ENCODE measurements at places on chromosomes 1 and 21.
A peak's percentile ranks its signal among the peaks of the same experiment; 100 is the strongest.

- no peak for DNase-seq
Observed at GRCh38 chr1:30386156-30386926, 337.0 kb downstream of the MATN1 start.

DNA sequence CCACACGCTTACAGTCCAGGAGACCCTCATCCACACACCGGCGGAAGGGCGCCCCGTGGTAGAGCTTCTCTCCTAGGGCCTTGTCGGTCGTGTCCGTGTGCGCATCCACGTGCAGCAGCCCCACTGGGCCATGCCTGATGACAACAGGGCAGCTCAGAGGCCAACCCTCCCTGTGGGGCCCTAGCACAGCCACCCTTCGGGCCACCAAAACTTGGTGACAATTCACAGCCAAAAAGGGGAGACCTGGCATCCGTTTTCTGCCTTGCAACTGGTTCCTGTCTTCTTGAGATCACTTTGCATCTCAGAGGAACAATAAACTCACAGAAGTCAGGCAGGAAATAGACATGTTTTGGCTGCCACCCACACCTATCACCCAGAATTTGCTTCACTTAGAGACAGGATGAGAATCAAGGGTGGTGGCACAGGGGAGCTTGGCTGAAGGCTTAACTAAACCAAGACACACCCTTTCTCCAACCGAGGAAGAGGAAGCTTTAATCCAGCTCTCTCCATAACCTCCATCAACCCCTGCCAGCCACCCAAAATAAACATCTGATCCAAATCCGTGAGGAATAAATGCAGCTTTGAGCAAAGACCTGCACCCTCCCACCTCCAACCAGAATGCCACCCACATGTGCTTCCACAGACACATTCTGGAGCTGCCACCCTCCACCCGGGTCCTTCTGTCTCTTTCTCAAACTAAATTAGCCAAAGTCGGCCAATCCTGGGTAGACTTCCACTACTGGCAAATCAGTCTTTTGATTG lies 5.7 kb downstream of the AGMAT start:
- DNase-seq, result no peak

- no peak for DNase-seq
Observed at GRCh38 chr1:41435570-41436178, 48.8 kb downstream of the EDN2 start.

DNA sequence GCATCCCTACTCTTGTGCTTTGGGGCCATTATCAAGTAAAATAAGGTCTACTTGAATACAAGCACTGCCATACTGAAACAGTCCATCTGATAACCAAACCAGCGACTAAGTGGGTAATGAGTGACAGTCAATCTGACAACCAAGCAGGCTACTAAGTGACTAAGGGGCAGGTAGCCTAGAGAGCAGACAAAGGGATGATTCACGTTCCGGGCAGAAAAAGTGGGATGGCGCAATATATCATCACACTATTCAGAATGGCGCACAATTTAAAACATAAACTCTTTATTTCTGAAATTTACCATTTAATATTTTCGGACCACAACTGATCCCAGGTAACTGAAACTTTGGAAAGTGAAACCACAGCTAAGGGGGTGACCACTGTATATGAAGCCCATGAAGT lies 17.7 kb downstream of the NGF start:
- no peak for DNase-seq

DNA sequence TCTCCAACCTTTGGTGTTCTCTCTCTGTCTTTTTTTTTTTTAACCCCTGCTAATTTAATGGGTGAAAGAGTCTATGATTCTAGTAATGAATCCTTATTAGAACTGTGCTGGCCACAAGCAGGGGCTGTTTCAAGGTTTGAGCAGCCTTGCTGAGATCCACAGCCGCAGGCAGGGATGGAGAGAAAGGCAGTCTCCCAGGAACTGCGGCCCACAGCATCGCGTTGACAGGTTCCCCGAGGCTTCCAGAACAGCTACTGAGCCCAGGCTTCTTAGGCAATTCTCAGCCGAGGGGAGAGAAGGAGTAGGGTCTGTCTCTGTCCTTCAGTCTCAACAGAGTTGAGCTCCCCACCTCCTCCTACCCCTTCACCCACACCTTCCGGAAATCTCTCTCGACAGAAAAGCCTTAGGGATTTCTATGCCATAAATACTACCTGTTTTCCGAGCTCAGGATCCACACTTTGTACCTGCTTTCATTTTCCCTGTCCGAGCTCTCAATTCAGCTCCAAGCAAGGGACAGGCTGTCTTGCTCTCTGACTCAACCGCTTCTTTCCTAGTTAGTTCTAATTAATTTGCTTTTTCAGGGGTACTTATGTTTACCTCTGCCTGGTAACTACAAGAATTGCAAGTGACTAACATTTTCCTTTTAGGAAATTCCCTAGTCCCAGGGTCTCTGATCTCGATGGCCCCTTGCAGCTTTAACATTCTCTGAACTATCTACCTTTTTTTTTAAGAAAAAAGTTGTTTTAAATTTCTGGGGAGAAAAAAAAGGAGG lies 6.7 kb upstream of the CASZ1 start:
- no peak for DNase-seq

DNA sequence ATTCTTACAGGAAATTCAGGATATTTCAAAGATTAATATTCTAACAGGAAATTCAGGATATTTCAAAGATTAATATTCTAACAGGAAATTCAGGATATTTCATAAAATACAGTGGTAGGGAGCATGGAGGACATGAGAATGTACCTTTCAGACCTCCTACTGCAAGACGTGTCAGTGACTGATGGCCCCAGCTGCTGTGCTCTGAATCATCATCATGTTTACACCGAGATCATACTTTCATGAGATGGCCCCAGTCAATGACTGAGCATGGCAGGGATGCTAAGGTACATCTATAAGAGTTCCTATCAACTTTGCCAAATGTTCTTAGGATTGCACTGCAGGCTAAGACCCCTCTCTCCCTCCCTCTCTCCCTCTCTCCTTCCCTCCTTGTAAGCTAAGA lies 69.0 kb downstream of the HFM1 start:
- DNase-seq, result no peak

DNA sequence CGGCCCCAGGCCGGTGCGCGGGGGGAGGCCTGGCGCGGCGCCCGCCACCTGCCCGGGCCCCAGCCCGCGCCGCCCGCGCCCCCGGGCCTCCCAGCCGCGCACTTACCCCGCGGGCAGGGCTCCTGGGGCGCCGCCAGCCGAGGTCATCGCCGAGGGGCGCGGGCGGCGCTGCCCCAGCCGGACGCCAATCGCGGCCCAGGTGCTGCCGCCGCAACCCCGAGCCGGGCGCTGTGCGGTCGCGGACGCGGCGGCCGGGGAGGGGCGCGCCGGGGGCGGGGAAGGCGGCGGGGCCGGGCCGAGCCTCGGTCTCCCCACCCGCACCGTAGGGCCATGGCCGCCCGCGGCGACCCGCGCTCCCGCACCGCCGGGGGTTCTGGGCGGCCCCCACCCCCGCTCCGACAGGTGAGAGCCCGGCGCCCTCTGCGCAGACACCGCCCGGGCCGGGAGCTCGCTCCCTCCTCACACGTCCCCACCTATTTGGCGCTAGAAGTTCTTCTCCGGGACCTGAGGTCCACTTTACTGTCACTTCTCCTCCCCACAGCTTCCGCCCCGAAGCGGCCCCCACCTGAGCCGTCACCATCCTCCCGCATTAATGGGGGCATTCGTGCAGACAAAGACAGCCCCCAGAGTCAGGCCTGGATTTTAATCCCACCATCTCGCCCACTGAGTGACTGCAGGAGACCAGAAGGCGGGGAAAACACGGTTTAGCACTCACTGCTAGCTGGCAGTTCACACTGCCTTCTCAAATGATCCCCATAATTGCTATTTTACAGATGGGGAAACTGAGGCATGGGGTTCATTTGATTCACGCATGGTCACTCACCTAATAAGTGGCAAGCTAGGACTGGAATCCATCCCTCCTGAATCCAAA lies at the start of gene TTC39A:
TTC39A (minus strand) TSS at position 232 of the 871 bp plus-strand sequence; CDS start at position 147, 85 bp downstream.
- DNase-seq, result no peak

GRCh38 chr1:157106813-157107189 lies 7.2 kb upstream of the ETV3L start:
- no peak for DNase-seq

DNA sequence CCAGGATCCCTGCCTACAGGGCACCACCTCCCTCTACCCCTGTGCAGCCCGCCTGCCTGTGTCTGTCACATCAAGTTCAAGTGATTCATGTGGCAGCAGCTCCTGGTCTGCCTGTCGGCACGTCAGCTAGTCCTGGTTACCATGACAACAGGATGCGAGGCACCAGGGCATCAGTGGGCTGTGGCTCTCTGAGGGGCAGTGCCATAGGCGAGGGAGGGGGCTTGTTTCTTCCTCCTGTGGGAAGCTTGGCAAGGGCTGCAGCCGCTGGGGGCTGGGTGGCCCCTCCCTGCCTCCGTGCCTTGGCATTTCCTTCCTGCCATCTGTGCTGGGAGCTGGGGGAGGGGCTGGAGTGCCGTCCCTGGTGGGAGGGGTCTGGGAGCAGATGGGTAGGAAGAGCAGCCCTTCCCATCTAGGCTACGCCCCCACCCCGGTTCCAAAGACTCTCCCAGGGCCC lies 43.1 kb downstream of the FOXO6 start:
- no peak for DNase-seq

GRCh38 chr1:168092566-168093355 lies 44.0 kb downstream of the GPR161 start:
- no peak for DNase-seq

DNA sequence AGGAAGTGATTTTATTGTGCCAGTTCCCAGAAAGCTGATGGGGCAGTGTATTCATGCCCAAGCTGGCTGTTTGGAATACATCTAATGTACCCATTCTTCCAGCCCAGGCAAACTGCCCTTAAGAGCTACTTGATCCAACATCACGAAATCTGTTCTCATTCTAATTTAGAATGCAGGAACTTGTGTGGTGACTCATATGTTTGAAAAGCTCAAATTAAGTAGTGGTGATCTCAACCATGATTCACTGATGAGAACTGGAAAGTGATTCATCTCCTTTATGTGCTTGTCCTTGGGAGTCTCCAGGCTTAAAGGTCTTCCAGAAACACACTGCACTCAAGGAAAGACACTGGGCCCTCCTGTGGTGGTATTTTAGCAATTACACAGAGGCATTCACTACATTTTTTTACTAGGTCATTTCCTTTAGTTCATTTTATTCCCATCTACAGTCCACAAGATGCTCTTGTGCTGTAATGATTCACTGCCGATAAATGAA lies 65.4 kb downstream of the RPE65 start:
- DNase-seq, result no peak

DNA sequence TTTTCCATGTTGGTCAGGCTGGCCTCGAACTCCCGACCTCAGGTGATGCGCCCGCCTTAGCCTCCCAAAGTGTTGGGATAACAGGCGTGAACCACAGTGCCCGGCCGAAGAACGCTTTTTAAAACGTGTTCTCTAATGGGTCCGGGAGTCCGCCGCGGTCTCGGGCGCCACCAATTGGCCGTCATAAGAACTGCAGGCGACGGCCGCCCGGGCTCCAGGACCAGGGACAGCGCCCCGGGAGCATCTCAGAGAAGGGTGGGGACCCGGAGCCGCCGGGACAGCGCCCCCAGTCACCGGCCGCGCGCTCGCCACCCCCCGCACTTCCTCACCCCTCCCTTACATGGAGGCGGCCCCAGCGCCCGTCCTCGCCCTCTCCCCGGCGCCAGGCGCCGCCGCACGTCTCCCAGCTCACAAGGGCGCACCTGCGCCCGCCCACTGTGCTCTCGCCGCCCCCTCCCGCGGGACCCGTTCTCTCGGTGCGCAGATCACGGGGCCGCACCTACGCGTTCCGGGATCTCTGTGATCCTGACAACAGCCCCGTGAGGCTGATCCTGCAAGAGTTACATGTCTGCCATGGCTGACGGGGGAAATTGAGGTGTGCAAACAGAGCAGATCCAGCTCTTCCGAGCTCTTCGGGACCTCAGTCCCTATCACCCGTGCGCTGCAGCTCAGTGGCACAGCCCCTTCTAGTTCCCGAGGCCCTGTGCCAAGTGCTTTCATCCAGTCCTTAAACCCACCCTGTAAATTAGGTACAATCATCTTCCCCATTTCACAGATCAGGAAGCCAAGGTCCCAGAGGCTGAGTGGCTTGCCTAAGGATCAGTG lies 9.8 kb downstream of the RAP1GAP start:
- peak; percentile 59 for DNase-seq

GRCh38 chr1:28412731-28413130 lies 43.2 kb downstream of the PHACTR4 start:
- no peak for DNase-seq

DNA sequence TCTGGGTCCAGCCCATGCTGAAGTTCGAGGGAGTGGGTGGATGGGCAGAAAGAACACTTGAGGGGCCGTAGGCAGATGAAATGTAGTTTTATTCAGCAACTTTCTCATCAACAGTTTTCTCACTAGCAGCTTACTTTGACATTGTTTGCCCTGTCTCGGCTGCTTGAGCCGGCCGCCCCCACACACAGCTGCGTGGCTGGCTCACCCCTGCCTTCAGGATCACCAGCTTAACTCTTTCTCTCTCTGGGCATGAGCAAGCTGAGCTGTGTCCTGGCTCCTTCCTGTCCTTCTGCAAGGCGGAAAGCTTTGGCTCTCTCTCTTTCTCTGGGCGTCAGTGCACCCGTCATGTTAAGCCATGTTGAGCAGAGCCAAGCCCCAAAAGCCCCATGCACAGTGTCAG lies 104.4 kb upstream of the GNG12 start:
- DNase-seq, result no peak

- DNase-seq, result no peak
Observed at GRCh38 chr1:49841767-49842166, 182.0 kb downstream of the AGBL4 start.

DNA sequence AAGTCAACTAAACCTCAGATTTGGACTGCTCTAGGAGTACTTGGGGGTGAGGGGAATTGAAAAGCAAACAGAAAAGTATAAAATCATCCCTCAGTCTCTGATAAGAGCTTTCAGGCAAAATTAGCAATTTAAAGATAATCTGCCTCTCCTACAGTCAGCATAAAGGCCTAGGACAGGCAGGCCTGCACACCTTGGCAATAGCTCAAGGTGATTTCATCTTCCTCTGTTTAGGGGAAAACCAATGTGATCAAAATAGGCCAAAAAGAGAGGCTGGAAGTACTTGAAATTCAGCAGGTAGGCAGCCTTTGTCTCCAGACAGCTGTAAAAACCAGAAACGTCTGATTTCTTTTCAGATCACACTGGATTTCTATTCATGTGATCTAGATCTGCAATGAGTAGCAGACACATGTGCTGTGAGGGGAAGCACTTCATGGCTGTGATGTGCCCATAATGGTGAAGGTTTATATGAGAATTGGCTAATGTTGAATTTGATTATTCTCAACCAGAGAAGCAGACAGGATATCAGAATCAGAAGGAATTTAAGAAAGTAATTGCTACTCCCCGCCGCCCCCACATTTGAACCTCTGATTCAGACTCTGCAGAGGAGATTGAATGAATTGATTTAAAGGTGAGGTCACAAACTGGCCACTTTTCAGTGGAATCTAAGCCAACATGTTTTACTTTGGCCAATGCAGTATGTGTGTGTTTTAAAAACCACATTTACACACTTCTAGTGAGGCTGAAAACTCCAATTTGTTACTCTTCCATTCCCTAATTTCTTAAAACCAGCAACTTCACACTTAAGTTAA lies 45.8 kb upstream of the DNASE2B start:
- DNase-seq, result no peak
